Psoas muscle (tissue), 8 donors: ENCODE measurements at places on chromosomes 1 and 21. TPM values are rescaled to one million over a fixed set of nuclear protein-coding genes. Genes with fewer than 3 reads are reported as not detected.

GRCh38 chr1:203627851-203628200 is 1.2 kb downstream of the ATP2B4 start:
- H3K36me3 ChIP-seq, result no peaks in the 10 kb centered on the region
- H3K4me1 ChIP-seq, result peaks cover 29% of the 10 kb centered on the region
- H3K27me3 ChIP-seq, result no peaks in the 10 kb centered on the region
- H3K4me3 ChIP-seq, result peak overlapping the region; percentile 86

DNA sequence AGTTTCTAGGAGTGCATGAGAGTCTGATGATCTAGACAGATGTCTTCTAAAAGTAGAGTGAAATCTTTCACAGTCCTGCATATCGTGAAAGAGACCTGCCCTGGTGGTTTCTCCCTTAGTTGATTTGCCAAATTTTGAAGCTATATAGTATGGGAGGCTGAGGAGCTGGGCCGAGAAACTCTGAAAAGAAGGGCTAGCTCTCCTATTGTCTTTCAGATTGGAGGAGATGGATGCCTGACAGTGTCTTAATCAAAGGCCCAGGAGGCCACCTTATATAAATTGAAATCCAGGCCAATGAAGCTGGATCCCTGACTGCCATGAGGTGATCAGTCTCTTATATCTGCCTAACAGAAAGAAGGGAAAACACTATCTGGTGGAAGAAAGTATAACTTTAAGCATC is 18.4 kb upstream of the CD84 start:
- H3K4me1 ChIP-seq, result no peaks in the 10 kb centered on the region
- H3K27ac ChIP-seq, result no peak overlapping the region
- no peak overlapping the region for H3K4me3 ChIP-seq
- no peaks in the 10 kb centered on the region for H3K27me3 ChIP-seq

NAXE gene
- 77.5 TPM for total RNA-seq

- no peak for DNase-seq
- no peak overlapping the region for H3K4me3 ChIP-seq
Measured at GRCh38 chr1:30752651-30752908, 5.0 kb downstream of the LAPTM5 start.

GRCh38 chr1:156492013-156492590 is 8.5 kb downstream of the MEF2D start:
- peak overlapping the region; percentile 99 for H3K27ac ChIP-seq
- H3K36me3 ChIP-seq, result peaks cover 25% of the 10 kb centered on the region
- peak overlapping the region; percentile 98 for H3K4me3 ChIP-seq
- no peaks in the 10 kb centered on the region for H3K27me3 ChIP-seq
- peaks cover 93% of the 10 kb centered on the region for H3K4me1 ChIP-seq
- DNase-seq, result no peak

DNA sequence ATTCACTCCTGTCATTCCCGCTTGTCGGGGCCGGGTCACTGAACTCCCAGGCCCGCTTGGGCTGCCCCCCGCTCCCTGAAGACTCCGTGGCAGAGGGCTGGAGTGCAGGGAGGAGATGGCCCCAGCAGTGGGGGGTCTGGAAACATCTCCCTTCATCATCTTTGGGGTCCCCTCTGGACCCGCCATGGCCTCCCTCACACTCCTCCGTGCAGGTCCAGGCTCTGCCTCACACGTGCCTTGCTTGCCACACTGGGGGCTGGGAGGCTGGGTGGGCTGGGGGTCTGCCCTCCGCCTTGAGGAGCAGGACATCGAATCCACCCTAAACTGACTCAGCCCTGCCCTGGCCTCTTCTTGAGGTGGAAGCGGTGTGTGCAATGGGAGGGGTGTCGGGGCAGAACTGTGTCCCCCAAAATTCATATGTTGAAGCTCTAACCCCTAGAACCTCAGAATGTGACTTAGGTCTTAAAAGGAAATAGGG is 35.2 kb downstream of the POFUT2 start:
- H3K4me3 ChIP-seq, result no peak overlapping the region
- DNase-seq, result no peak
- H3K27ac ChIP-seq, result no peak overlapping the region
- no peaks in the 10 kb centered on the region for H3K4me1 ChIP-seq
- peaks cover 16% of the 10 kb centered on the region for H3K27me3 ChIP-seq
- no peaks in the 10 kb centered on the region for H3K36me3 ChIP-seq

DNA sequence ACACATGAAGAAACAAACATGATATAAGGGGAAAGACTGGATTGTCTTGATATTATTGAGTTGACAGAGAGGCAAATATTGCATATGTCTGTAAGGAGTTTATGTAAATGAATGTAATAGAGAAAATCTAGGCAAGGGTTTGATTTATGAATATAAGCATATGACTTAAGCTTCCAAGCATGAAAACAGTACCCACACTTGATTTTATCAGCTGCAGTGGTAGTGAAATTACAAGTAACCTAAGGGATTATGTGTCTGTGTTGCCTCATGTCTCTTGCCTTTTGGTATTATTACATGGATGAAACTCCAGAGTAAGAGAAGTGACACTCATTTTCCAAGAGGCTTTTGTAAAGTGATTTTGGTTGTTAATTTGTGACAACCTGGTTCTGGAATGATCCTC is 1678.9 kb downstream of the KCNT2 start:
- H3K36me3 ChIP-seq, result no peaks in the 10 kb centered on the region
- no peaks in the 10 kb centered on the region for H3K27me3 ChIP-seq
- no peak overlapping the region for H3K4me3 ChIP-seq
- no peak for DNase-seq
- no peaks in the 10 kb centered on the region for H3K4me1 ChIP-seq
- no peak overlapping the region for H3K27ac ChIP-seq

OR2T33 gene
- total RNA-seq, result not detected

DNA sequence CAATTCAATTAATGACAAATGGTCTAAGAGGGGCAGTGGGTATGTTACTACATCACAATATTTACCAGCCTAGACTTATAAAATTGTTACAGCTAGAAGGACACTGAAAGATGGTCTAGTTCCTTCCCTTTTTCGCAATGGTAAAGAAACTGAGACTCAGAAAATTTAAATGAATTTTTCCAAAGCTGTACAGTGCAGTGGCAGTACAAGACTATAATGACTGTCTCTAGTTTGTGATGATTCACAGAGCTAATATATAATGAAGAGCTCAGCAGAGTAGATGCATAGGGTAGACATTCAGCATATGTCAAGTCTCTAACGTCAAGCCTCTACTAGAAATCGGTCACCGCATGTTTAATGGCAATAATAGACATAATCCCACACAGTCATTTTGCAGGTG is 4.6 kb downstream of the PLPP3 start:
- H3K27ac ChIP-seq, result no peak overlapping the region
- H3K27me3 ChIP-seq, result no peaks in the 10 kb centered on the region
- H3K4me1 ChIP-seq, result peaks cover 64% of the 10 kb centered on the region

RGS13 gene
- 0.11 TPM for total RNA-seq

LPAR3 gene
- total RNA-seq, result not detected

DNA sequence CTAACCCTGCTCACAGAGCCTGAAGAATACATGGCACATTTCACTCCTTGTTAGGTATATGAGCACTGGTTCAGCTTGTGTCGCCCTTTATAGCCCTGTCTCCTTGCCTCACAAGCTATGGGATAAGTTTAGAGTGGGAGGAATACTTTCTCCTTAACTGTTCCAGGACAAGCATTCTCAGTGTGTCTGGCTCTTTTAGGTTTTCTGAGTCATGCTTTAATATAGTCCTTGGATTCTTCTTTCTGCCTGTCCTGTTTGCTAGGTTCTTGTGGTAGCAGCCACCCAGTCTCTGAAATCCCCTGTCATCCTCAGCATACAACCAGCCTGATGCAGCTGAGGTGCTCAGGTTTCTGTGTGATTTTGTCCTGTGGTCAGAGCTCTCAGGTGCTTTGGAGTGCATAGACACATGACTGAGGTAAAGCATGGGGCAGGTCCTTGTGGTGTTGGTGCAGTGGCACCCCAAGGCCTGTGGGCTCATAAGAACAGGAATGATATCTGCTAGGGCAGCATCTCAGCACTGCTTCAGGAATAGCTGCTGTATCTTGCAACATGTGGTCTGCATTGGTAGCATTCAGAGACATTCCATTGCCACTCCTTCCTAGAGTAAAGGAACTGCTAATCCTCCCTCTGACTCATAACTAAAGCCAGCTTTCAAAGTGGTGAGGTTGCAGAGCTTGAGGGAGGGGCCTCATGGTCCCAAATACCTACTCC is 14.2 kb upstream of the CASQ2 start:
- H3K27ac ChIP-seq, result peak overlapping the region; percentile 58
- peaks cover 15% of the 10 kb centered on the region for H3K4me1 ChIP-seq
- no peaks in the 10 kb centered on the region for H3K27me3 ChIP-seq
- DNase-seq, result no peak
- H3K36me3 ChIP-seq, result no peaks in the 10 kb centered on the region

- H3K27ac ChIP-seq, result no peak overlapping the region
- no peaks in the 10 kb centered on the region for H3K4me1 ChIP-seq
- no peak overlapping the region for H3K4me3 ChIP-seq
- no peak for DNase-seq
Measured at GRCh38 chr1:204350312-204350711, 9.4 kb downstream of the PLEKHA6 start.

SLC45A3 gene
- 2.7 TPM for total RNA-seq

OR10X1 gene
- not detected for total RNA-seq

CCDC185 gene
- total RNA-seq, result not detected

F13B gene
- not detected for total RNA-seq

TMEM39B gene
- total RNA-seq, result 11.3 TPM

LMOD1 gene
- total RNA-seq, result 12.8 TPM

DNA sequence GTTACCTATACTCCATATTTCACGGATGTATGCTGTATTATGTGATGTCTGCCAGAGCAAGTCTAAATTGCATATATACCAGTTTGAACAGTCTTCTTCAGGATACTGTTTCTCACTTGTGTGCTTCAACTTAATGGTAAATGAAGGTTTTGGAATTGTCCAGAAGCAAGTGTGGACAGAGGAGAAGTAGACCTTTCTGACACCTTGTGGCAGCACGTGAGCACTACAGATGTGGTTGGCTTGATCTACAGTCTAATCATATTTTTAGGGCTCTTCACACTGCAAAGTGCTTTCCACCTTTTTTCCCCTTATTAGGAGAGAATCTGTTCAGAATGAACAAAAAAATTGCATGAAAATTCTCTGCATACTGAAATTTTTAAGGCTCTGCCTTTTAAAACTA is 10.9 kb downstream of the MORC3 start:
- peaks cover 21% of the 10 kb centered on the region for H3K36me3 ChIP-seq
- no peak for DNase-seq

GRCh38 chr21:32772281-32773047 is 909 bp upstream of the PAXBP1 start:
- H3K36me3 ChIP-seq, result peaks cover 15% of the 10 kb centered on the region
- peaks cover 28% of the 10 kb centered on the region for H3K4me1 ChIP-seq
- peak; percentile 60 for DNase-seq
- H3K27ac ChIP-seq, result peak overlapping the region; percentile 83
- no peaks in the 10 kb centered on the region for H3K27me3 ChIP-seq

DNA sequence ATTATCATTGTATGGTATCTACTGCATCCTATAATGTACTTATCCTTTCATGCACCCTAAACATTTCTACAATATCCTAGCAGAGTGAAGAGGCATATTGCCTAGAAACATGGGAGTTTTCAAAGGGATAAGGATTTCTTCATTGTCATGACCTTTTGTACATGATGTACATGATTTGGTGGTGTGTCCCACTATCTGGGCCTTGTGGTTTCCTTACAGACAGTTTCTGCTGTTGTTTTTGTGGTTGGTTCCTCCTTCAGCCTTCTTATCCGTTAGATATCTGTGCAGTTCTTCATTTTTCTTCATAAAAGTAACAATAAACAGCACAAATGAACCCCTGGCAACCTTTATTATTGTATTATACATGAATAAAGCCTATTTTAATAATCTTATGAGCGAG is 70.4 kb upstream of the BACH1 start:
- no peaks in the 10 kb centered on the region for H3K36me3 ChIP-seq
- no peak overlapping the region for H3K27ac ChIP-seq
- H3K4me1 ChIP-seq, result no peaks in the 10 kb centered on the region
- no peaks in the 10 kb centered on the region for H3K27me3 ChIP-seq
- DNase-seq, result no peak

DNA sequence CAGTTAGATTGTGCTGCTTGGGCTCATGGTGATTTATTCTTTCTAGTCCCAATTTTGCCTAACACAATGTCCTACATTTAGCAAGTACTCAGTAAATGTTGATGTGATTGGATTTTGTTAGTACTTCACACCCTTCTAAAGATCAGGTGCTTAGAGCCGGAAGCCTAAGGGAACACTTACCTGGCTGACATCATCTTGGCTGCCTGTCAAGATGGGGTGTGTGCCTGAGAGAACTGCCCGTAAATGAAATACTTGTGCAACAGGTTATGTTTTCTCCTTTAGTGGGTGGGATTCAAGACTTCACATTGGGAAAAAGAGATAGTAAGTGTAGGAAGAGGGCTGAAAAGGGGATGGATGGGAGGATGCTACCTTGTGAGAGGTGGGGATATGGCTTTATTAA is 75.5 kb upstream of the MACF1 start:
- H3K4me3 ChIP-seq, result no peak overlapping the region
- H3K27ac ChIP-seq, result no peak overlapping the region
- no peaks in the 10 kb centered on the region for H3K27me3 ChIP-seq
- peaks cover 68% of the 10 kb centered on the region for H3K4me1 ChIP-seq
- peaks cover 3% of the 10 kb centered on the region for H3K36me3 ChIP-seq
- no peak for DNase-seq

LZIC gene
- 24.9 TPM for total RNA-seq

DNA sequence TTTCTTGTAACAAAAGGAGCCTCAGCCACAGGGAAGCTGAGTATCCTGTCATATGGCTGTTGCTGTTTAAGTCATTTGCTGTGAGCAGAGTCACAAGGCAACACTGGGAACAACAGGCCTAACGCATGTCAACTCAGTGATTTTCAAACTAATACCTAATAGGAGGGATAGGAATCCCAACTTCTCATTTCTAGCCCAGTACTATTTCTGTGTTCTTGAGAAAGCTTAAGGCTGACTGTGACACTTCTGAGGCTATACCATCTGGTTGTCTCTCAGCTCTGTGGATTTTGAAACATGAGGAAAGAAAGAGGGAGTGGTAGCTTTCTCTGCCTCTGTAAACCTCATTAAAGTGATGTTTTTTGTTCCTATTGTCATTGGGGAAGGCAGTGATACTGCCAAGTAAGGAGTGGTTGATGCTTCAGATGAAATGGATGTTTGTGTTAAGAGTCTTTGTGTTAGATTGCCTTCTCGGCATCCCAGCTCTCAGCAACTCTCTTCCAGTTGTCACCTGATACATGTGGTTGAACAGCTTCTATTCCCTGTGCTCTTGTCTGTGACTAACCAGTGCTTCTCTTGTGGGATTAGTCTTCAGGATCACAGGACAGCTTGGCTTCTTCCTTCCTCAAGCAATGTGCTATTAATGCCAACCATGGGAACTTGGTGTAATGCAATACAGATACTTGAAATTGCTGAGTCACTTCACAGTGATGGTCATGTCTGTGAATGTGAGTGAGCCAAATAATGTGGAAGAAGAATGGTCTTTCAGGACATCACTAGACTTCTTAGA is 166.8 kb upstream of the IVNS1ABP start:
- peaks cover 34% of the 10 kb centered on the region for H3K4me1 ChIP-seq
- H3K36me3 ChIP-seq, result no peaks in the 10 kb centered on the region
- no peak for DNase-seq
- H3K27ac ChIP-seq, result peak overlapping the region; percentile 84
- H3K27me3 ChIP-seq, result no peaks in the 10 kb centered on the region
